Endodermal cell (in vitro differentiated cells): ENCODE measurements at places on chromosomes 7 and 10. TPM values are rescaled to one million over a fixed set of nuclear protein-coding genes. Genes with fewer than 3 reads are reported as not detected.
A peak's percentile ranks its signal among the peaks of the same experiment; 100 is the strongest.

DNA sequence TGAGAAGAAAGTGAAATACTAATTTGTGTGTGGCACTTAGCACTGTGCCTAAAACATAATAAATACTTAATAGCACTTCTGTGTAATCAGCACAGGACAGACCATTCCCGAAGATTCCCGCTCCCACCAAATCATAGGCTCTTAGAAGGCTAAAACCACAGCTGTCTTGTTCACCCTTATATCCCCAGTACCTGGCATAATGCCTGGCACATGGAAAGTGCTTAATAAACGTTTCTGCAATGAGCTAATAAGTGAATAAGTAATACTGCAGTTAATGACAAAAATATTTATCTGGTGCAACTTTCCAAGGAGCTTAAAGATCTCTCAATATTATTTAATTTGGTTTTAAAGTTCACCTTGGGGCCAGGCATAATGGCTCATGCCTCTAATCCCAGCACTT lies 43.2 kb downstream of the MTURN start:
- no peak for DNase-seq

DNA sequence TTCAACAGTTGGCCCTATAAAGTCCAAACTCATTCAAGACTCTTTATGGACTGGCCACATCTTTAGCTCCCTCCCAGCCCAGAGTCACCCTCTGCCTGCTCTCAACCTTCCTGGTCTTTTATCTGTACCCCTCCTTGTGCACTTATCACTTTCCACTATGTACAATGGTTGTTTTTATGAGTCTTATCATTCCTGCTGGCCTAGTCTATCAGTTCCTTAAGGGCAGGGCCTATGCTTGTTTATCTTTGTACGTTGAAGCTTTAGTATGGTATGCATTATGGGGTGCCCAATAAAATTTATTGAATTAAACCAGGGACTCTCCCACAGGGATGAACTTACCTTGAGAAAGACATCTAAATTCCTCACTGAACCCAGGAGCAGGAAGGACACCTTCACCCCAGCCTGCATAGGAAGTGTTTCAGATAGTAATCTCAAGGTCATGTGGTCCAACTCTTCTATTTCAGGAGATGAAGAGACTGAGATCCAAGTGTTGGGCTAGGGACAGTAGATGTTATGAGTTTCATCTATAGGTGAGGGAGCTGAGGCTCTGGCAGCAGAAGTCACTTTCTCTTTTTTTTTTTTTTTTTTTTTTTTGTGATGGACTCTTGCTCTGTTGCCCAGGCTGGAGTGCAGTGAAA lies 13.3 kb upstream of the PDCD4 start:
- DNase-seq, result peak; percentile 19

GRCh38 chr7:141949451-141949850 lies 2.7 kb upstream of the CLEC5A start:
- DNase-seq, result no peak

GRCh38 chr10:29102233-29102632 lies 186.6 kb upstream of the LYZL1 start:
- DNase-seq, result no peak

SPOCK2 gene
- total RNA-seq, result 1.6 and 2.3 TPM in 2 replicates

DNA sequence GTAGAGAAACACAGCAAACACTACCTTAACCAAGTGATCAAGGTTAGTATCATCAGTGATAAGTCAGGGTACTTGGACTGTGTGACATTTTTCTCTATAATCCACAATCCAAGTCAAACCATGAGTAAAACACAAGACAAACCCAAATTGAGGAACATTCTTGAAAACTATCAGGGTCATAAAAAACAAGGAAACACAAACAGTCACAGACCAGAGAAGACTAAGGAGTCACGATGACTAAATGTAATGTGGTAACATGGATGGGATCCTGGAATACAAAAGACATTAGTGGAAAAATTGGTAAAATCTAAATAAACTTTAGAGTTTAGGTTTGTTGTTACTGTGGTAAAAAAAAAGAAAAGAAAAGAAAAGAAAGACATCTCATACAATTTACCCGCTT lies 103.8 kb downstream of the ARMH3 start:
- DNase-seq, result no peak

DNA sequence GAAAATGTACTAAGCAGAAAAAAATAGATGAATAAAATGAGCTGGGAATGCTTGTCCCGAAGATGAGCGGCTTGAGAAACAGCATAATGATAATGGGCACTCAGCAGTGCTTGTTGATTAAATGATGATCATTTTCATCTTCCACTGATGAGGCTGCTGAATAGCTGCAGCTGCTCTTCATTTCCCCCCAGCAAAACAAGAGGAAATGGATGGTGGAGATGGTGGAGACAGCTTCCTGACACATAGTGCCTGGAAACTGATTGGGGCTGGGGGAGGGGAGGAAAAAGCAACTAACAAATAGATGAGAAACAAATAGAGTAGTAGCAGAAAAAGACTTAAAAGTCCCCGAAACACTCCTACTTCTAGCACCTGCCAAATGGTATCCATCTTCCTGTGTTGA lies 41.4 kb downstream of the MRC1 start:
- DNase-seq, result no peak
